ENCODE measurements at places on chromosomes 6 and 20. TPM values are rescaled to one million over a fixed set of nuclear protein-coding genes. Genes with fewer than 3 reads are reported as not detected.

GRCh38 chr6:157645201-157645795 lies 177.7 kb upstream of the SNX9 start:
- DNase-seq: no peak

DNA sequence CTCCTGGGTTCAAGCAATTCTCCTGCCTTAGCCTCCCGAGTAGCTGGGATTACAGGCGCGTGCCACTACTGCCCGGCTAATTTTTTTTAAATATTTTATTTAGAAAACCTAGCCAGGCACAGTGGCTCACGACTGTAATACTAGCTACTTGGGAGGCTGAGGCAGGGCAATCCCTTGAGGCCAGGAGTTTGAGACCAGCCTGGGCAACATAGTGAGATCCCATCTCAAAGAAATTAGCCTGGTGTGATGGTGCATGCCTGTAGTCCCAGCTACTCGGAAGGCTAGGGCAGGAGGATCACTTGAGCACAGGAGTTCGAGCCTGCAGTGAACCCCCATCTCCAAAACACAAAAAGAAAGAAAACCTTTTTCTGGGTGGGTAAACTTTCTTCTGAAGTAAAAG lies 2.4 kb downstream of the SLC44A4 start:
- DNase-seq: no peak

DNA sequence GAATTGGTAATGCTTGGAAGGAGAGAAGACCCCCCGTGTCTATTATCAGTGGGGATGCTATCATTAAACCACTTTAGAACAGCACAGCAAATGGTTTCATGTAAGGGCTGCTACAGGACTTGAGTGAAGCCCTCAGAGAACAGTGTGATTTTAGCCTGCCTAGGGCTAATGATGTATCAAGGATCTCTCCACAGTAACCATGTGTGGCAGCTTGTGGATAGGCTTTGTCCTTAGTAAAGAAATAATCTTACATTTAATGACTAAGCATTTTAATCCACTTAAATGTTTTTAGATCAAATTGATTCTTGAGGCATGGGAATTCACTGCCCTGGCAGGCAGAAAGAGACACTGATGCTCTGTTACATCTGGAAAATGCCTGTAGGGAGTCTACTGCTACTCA lies 495.1 kb downstream of the NKAIN2 start:
- DNase-seq: no peak

The SLC35D3 gene
- not detected for total RNA-seq

- no peak for DNase-seq
These were observed 16.9 kb downstream of the ADGRG6 start for GRCh38 chr6:142318714-142319113.

Measured in chondrocyte (in vitro differentiated cells).